ENCODE measurements at places on chromosomes 6 and 20. TPM values are rescaled to one million over a fixed set of nuclear protein-coding genes. Genes with fewer than 3 reads are reported as not detected.

Gene CD24
- 166 TPM for total RNA-seq

Gene LHFPL5
- total RNA-seq, result not detected

Gene RAB23
- total RNA-seq, result 9.1 TPM

Gene DNAH8
- not detected for total RNA-seq

Gene KCNB1
- 0.06 TPM for total RNA-seq

Gene ARFGEF3
- 1.1 TPM for total RNA-seq

Gene KIAA1755
- total RNA-seq, result not detected

Gene LY6G6D
- not detected for total RNA-seq

Gene SIRPD
- total RNA-seq, result not detected

Gene EPM2A
- total RNA-seq, result 28.3 TPM

- H3K4me3 ChIP-seq, result no peak overlapping the region
- H3K4me1 ChIP-seq, result peaks cover 32% of the 10 kb centered on the region
- H3K36me3 ChIP-seq, result no peaks in the 10 kb centered on the region
- no peak overlapping the region for H3K27ac ChIP-seq
- H3K27me3 ChIP-seq, result no peaks in the 10 kb centered on the region
These were observed 5.9 kb upstream of the TCP11 start for GRCh38 chr6:35147026-35147425.

DNA sequence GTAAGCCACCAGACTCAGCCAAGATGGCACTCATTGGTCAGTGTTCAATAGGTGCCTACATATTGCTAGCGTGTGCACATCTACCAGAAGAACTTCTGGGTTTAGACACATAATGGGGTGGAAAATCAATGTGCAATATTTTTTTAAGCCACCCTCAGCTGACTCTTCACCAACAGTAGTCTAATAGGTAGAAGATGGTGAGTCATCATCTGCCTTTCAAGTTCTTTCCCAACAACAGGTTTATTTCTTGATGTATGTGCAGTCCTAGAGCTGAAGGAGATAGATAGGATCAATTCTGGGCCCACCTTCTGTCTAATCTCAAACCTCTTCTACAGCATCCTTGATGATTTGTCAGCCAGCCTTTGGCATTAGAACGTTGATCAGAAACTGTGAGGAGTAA lies 41.3 kb downstream of the IRAK1BP1 start:
- no peaks in the 10 kb centered on the region for H3K36me3 ChIP-seq
- no peak overlapping the region for H3K4me3 ChIP-seq
- H3K27ac ChIP-seq, result no peak overlapping the region
- H3K4me1 ChIP-seq, result no peaks in the 10 kb centered on the region
- DNase-seq, result no peak

GRCh38 chr20:39641423-39641822 lies 679.3 kb downstream of the DHX35 start:
- H3K36me3 ChIP-seq, result no peaks in the 10 kb centered on the region
- H3K27me3 ChIP-seq, result no peaks in the 10 kb centered on the region
- no peak overlapping the region for H3K4me3 ChIP-seq
- H3K27ac ChIP-seq, result no peak overlapping the region
- no peak for DNase-seq

- no peak for DNase-seq
- no peak overlapping the region for H3K4me3 ChIP-seq
- H3K27ac ChIP-seq, result no peak overlapping the region
- H3K27me3 ChIP-seq, result no peaks in the 10 kb centered on the region
- no peaks in the 10 kb centered on the region for H3K4me1 ChIP-seq
These were observed 881.5 kb upstream of the SLC35B3 start for GRCh38 chr6:9316831-9317230.

GRCh38 chr6:70264306-70264705 lies 38.6 kb downstream of the COL9A1 start:
- no peak overlapping the region for H3K4me3 ChIP-seq
- no peaks in the 10 kb centered on the region for H3K4me1 ChIP-seq
- no peak overlapping the region for H3K27ac ChIP-seq
- no peak for DNase-seq
- H3K36me3 ChIP-seq, result no peaks in the 10 kb centered on the region

GRCh38 chr6:121609281-121609680 lies 173.8 kb downstream of the GJA1 start:
- no peak overlapping the region for H3K4me3 ChIP-seq
- no peak overlapping the region for H3K27ac ChIP-seq
- DNase-seq, result no peak
- no peaks in the 10 kb centered on the region for H3K4me1 ChIP-seq

DNA sequence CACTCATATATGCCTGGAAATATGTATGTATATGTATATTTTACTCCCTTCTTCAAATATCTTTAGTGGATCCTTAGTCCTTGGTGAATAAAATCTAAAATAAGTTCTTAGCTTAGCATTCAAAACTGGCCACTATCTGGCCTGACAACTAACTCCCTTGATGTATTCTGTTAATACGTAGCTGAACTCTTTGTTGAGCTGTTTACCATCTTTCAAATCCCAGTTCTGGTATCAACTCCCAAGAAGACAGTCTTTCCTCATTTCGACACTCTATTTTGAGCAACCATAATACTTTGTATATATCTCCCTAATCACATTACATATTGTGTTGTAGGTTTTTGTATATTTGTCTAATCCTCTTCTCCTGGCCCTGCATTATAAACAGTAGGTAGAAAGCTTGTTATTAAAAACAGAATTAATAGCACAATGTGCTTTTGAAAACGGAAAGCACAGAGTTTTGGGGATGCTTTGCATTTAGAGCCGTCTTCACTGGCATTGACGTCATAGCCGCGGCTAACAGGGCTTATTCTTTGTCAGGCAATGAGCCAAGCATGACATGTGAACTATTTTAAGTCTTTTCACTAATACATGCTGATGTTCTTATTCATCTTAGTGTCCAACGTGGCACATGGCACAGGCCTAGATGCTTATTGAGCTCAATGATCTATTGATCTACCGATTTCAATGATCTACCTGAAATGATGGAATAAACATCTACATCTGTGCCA lies 47.2 kb upstream of the CCN2 start:
- H3K4me1 ChIP-seq, result peaks cover 4% of the 10 kb centered on the region
- H3K4me3 ChIP-seq, result no peak overlapping the region
- no peaks in the 10 kb centered on the region for H3K27me3 ChIP-seq
- no peak overlapping the region for H3K27ac ChIP-seq

GRCh38 chr6:39790772-39791171 lies 1.4 kb upstream of the DAAM2 start:
- H3K27ac ChIP-seq, result no peak overlapping the region
- no peak overlapping the region for H3K4me3 ChIP-seq
- no peaks in the 10 kb centered on the region for H3K36me3 ChIP-seq
- no peak for DNase-seq

- H3K27me3 ChIP-seq, result no peaks in the 10 kb centered on the region
- no peaks in the 10 kb centered on the region for H3K36me3 ChIP-seq
- no peak overlapping the region for H3K4me3 ChIP-seq
- no peak overlapping the region for H3K27ac ChIP-seq
These were observed 10.6 kb upstream of the FUCA2 start for GRCh38 chr6:143522039-143522600.

DNA sequence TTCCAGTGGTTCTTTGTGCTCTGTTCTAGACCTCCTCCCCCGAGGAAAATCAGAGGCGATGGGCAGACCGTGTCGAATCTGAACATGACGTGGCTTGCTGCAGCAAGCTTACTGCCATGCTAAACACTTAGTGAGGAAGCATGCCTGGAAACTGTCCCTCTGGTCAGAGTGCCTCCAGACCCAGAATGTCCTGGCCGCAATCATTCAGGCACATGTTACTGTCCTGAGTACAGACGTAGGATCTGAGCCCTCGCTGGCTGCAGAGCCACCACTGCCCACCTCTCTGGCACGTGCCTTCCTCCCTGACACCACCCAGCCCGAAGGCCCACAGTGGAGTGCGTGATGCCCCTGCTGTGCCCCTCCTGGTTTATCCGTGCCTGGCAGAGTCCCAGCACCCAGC lies 163.6 kb downstream of the SYNDIG1 start:
- no peak overlapping the region for H3K27ac ChIP-seq
- no peak for DNase-seq
- peaks cover 5% of the 10 kb centered on the region for H3K4me1 ChIP-seq
- H3K4me3 ChIP-seq, result no peak overlapping the region
- H3K27me3 ChIP-seq, result no peaks in the 10 kb centered on the region

DNA sequence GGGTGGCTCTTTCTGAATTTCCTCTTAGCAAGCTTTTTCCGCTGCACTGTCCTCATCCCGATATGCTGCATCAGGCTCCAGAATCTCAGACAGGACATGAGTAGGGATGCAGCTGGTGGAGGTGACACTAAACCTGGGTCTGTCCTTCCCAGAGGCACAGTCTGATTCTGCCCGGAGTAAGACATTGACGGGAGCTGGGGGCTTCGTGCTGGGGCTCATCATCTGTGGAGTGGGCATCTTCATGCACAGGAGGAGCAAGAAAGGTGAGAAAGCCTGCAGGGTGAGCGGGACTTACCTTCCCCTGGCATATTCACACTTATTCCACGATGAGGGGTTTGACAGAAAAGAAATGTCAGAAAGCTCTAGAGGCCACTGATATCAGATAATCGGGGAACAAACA lies 9.8 kb downstream of the HLA-DPB1 start:
- no peaks in the 10 kb centered on the region for H3K4me1 ChIP-seq
- H3K27ac ChIP-seq, result no peak overlapping the region
- H3K27me3 ChIP-seq, result no peaks in the 10 kb centered on the region

DNA sequence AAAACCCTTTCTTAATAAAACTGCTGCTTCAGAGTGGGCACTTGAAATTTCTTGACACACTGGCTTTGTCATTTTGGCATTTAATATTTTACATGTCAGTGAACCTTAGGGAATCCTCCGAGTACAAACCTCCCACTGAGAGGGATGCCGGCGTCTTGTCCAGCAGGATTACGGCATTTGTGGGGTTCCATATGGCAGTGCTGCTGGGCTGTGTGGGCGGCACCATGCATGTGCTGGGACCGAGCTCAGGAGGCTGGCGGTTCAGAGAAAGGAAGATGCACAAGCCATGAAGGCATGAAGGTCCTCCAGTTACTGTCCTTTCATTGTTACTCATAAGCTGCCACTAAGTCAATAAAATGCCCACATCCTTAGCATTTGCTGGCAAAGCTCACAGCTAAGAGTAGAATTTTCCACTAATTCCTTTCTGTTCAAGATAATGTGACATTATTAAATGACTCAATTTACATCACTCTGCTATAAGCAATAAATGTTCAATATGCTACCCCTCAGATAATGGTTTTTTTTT lies 61.4 kb downstream of the LY86 start:
- H3K36me3 ChIP-seq, result no peaks in the 10 kb centered on the region
- no peaks in the 10 kb centered on the region for H3K4me1 ChIP-seq
- DNase-seq, result no peak
- no peak overlapping the region for H3K27ac ChIP-seq

DNA sequence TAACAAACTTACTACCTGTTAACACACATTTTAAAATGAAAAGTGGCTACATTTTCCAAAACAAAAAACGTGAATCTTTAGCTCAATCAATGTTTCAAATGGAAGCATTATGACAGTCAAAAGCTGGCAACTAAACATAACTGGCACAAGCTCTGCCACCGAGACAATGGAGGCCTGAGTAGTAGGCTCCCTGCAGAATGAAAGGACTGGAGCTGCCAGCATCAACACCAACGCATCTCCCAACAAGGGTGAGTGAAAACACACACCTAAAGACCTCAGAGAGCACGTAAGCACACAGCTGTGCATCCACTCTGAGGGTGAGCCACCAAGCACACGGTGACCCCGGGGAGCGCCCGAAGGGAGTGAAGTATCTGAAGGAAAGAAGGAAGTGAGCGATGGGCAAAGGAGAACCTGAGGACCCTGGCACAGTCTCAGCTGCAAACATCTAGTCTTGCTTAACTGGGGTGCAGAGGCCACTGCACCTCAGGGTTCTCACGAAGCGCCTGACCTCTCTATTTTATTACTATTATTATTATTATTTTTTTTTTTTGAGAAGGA lies 1.6 kb upstream of the ADRM1 start:
- no peak for DNase-seq
- H3K27ac ChIP-seq, result no peak overlapping the region
- peaks cover 3% of the 10 kb centered on the region for H3K36me3 ChIP-seq
- H3K4me3 ChIP-seq, result no peak overlapping the region
- peaks cover 13% of the 10 kb centered on the region for H3K4me1 ChIP-seq
- H3K27me3 ChIP-seq, result no peaks in the 10 kb centered on the region

DNA sequence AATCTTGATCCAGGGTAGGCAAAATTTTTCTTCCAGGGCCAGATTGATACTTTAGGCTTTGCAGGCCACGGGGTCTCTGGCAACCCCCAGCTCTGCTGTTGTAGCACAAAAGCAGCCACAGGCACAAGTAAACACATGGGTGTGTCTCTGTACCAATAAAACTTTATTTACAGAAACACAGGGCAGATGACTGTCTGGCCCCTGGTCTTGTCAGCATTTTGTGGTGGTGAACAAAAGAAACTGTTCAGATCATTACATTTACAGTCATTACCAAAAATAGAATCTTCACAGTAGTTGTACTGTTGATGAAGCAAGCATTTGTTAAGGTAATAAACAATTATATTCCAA lies 45.0 kb upstream of the KIF25 start:
- H3K27me3 ChIP-seq, result no peaks in the 10 kb centered on the region
- H3K36me3 ChIP-seq, result peaks cover 57% of the 10 kb centered on the region
- H3K4me3 ChIP-seq, result no peak overlapping the region
- DNase-seq, result no peak

DNA sequence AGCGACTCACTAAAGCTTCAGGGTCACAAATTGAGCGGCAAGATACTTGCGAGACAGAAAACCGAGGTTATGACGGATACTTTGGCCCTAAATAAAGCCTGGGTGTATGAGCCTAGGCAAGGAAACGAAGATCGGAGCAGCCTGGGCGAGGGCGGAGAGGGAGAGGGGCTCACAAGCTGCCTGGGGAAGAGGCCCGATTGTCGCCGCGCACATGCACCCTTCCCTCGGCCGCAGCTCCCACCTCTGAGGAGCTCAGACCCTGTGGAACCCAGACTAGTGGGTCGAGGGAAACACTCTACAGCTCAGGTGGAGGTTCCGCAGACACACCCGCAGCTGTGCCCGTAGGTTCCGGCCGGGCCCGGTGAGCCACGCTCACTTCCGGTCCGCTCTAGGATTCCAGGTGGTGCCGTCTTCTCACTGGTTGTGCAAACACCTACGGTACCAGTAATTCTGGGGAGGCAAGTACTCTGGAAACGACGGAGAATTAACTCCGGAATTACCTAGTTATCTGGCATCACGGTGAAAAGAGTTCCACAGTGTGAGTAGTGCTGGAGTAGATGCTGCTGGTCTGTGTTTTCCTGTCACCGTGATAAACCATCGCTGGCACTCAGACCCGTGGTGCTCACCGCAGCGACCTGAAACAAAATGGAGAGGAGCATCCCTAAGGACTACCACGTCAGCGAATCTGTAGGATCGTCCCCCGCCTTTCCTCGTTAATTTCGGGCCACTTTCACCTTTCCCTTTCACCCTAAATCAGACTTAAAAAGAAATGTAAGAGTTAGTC lies 61.5 kb downstream of the GPX5 start:
- peak; percentile 74 for DNase-seq
- peaks cover 15% of the 10 kb centered on the region for H3K4me1 ChIP-seq
- no peaks in the 10 kb centered on the region for H3K36me3 ChIP-seq
- H3K27me3 ChIP-seq, result no peaks in the 10 kb centered on the region
- peak overlapping the region; percentile 68 for H3K4me3 ChIP-seq

DNA sequence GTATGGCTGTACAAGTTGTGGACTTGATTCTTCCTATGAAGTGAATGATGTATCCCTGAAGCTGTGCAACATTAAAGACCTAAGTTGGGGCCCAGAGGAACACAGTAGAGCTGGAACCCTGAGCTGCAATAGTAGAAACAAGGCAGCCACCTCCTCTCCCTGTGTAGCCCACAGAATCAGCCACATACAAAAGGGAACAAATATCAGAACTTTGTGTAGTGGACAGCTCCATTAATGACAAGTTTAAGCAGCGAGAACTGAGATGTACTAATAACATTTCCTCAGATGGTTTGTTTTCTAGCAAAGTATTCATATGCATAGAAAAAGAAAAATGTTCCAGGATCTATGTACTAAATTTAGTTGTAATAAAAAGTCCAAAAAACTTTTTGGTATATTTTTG lies 19.2 kb downstream of the PHACTR1 start:
- peak; percentile 9 for DNase-seq
- H3K4me1 ChIP-seq, result no peaks in the 10 kb centered on the region
- H3K36me3 ChIP-seq, result no peaks in the 10 kb centered on the region
